CD4-positive, alpha-beta T cell treated with Interleukin-2 at 100 ng/mL for 4 hours (primary cell): ENCODE measurements at places on chromosomes 2 and 18.

DNA sequence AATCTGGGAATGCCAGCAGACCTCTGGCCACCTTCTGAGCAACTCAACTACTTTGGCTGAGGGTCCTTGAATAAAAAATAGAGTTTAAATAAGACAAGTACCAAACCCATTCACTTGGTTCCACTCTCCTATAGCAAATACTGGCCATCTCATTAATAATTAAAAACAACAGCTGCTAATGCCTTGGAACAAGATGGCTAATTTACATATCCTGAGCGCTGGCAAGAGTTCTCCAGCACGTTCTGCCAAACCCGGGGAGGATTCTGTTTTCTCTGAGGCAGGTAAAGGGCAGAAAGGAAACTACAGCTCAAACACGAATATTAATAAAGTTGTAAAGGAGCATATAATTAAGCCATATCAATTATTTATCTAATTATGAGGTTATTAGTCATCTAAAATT, 1123.7 kb downstream of the TDRD15 start:
- DNase-seq, result no peak

DNA sequence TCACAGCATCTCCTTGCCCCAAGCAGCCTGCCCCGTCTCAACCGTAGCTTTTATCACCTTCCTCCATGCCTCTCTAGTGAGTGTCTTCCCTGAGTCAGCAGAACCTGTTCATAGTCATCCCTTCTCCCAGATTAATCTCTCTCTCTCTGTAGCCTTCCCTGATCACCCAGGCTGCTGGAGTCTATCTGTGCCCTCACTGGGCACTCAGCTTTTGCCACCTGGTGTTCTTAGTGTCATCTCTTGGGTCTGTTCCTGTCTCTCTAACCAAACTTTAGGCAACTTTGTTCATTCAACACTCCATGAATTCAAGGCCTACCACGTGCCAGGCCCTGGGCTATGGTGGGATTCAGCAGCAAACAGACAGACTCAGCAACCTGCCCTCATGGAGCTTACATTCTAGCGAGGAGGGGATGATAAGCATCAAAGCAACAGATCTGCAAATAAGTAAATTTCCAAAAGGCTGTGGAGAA, 159.1 kb downstream of the SMAD7 start:
- DNase-seq, result no peak

DNA sequence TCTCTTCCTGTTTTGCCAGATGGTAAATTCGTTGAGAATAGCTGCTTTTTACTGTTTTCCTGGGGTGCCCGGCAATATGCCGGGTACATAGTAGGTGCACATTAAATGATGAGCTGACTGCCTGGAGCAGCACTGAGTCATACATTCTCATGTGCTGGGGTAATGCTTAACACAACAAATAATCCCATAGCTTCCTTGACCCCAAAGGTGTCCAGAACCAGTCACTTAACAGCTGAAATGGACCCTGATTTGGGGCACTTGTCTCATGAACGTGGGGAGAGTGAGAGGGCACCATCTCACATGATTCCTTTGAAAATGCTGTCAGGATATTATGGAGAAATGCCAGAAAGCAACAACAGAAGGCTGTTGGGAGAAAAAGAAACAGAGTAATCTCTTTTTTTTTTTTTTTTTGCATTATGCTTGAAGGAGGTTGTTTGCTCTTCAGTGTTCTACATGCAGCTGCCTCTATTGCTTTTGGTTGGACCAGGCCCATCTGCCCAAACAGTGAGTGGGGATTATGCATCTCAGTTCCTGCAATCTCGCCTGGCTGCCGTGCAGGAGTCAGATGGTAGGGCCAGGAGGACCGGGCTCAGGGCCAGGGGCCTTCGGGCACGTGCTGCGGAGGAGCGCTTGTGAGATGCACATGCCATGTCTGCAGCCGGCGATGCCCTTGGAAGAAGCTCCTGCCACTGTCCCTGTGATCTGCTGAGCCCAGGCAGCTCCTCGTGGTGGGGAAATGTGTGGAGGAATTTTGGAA, 162.1 kb downstream of the SH3RF3 start:
- no peak for DNase-seq

- no peak for DNase-seq
Observed at GRCh38 chr2:1170241-1170640, 219.6 kb downstream of the SNTG2 start.

GRCh38 chr2:207810200-207810788, 40.6 kb upstream of the FZD5 start:
- DNase-seq, result no peak

DNA sequence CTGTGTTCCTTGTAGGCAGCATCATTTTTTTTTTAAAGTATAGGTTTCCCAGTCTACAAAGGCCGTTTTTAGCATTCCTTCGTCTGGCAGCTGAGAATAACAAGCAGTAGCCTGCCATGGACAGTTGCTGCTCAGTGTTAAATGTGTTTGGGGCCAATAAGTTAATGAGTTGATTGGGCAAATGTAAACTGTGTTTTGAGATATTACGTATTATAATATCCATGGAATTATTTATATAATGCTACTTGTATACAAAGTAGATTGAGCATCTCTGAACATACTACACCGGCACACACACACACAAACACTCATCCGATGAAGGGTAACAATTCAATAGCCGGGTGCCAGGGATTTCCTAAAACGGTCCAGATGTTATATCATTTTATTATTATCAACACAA, 97.2 kb downstream of the IRS1 start:
- no peak for DNase-seq

- DNase-seq, result no peak
Observed at GRCh38 chr2:239279508-239280295, 121.1 kb downstream of the HDAC4 start.

DNA sequence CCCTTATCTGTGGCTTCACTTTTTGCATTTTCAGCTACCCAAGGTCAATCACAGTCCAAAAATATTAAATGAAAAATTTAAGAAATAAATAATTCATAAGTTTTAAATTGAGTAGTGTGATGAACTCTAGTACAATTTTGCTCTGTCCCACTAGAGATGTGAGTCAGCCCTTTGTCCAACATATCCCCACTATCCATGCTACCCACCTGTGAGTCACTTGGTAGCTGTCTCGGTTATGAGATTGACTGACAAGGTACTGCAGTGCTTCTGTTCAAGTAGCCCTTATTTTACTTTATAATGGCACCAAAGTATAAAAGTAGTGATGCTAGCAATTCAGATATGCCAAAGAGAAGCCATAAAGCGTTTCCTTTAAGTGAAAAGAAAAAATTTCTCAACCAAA, 28.8 kb downstream of the ADCY3 start:
- DNase-seq, result no peak

DNA sequence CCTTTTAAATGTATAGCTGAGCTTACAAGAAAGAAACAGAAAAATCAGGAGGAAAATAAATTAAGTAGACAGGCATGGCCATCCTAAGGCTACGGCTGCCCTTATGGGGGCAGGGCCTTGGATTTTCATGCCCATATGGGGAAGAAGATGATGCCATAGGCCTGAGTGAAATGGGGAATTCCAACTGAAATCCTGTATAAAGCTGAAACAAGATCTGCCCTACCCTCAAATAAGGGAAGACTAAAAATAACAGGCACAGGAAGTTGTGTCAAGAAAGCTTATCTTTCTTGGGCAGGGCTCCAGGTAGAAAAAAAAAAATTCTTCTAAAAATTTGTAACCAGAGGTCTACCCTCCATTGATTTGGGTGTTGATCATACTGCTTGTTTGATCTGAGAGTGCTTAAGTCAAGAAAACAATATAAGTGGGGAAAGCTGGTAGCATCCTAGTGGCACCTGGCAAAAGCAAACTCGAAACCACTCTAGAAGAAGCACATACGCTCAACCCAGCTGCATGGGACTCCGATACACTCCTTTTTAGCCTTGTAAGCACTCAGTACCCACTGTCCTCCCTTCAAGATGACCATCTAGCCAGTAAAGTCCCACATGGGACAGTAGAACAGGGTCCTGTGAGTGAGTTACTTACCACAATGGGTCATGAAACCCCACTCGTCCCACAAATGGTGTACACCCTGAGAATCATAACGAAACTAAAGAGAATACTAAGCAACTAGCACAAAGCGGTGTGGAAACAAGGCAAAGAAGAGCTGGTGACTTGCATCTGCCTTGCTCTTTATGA, 22.3 kb downstream of the DNAH7 start:
- no peak for DNase-seq

GRCh38 chr2:216082117-216082711, 495 bp downstream of the TMEM169 start:
- no peak for DNase-seq

- no peak for DNase-seq
Observed at GRCh38 chr2:112829101-112829960, 7.2 kb downstream of the IL1B start.

DNA sequence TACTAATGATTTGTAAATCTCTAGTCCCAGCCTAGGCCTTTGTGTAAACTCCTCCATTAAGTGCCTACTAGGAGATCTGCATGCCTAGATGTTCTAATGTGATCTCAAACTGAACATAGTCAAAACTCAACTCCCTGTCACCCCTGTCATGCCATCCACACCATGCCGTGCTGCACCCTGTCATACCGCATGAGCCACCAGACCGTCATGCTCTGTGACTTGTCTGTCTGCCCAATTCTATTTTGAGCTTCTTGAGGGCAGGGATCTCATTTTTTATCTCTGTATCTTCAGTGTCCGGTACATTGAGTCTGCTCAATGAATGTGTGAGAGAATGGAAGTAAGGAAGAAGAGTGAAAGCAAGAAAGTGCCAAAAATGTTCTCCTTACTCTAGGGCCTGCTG, 35.5 kb downstream of the GREB1L start:
- DNase-seq, result no peak

- no peak for DNase-seq
Observed at GRCh38 chr18:59712311-59712710, 15.1 kb upstream of the CCBE1 start.

DNA sequence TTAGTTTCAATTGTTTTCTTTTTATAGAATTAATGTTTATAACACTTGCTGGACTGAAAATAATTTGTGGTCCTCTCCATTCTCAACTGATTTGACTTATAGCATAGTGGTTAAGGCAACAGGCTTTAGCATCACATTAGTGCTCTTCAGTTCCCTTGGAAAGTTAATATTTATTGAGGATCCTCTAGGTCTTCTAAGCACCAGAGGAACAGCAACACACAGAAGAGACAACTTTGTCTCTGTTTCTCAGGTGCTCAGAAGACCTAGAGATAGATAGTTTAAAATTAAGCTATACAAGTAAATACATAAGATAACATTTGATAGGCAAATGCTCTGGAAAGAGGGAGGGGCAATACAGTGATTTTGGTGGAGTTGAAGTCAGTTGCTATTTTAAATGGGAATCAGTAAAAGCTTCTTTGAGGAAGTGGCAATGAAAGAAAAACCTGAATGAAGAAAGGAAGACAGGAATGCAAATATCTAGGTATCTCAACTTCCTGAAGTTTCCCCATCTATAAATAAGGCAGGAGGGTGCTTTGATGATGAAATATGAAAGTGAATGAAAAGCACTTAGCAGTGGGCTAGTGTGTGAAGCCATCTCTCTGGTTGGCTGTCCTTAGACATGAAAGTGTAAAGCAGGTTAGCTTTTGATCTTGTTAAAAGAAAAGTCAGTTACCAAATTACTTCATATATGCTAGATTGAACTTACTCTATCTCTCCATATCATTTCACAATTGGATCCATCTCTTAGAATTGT, 7.9 kb downstream of the NEUROD1 start:
- DNase-seq, result no peak

GRCh38 chr2:216856406-216857065, 3.3 kb downstream of the TNP1 start:
- DNase-seq, result no peak

DNA sequence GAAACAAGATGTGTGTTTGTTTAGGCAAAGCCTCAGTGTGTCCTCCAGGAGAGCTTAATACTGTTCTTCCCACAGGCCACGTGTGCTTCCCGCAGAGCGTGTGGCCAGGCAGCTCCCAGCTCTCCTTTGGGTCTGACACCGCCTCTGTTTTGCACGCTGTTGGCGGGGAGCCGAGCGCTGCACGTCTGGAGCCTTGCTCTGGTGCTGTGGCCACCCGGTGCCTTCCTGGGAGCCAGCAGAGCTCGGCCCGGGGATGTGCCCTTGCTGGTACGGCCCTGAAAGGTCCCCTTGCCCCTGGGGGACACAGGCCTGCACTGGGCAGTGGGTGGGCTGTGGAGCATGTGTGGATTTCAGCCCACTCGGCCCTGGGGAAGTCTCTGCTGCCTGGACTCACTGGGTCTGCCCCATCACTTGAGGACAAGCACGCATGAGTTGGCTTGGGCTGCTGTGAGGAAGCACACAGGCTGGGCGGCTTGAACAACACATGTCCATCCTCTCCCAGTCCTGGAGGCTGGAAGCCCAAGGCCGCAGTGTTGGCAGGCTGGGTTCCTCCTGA, 160.7 kb upstream of the HDAC4 start:
- DNase-seq, result no peak
